ENCODE measurements at places on chromosomes 5 and 9. TPM values are rescaled to one million over a fixed set of nuclear protein-coding genes. Genes with fewer than 3 reads are reported as not detected.

DNA sequence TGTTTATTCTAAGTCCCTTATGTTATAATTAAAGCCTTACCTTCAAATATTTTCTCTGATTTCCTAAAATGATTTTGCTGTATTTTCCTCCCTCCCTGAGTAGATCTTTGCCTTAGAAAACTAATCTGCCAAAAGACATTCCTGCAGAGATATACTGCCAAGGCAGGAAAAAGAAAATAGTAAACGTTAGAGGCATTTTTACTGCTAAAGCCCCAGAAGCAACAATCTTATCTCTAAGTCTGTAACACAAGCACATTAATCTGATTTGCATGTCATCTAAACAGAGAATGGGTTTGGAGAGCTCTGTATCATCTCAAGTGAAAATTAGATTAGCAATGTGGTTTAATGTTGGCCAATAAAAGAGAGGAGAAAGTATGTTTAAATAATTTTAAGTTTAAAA, 847.7 kb downstream of the MAT2B start:
- DNase-seq, result no peak

GRCh38 chr5:10601246-10602030, 37.6 kb downstream of the ANKRD33B start:
- DNase-seq, result peak; percentile 69

The EIF4E1B gene
- not detected for polyA plus RNA-seq

The GLRA1 gene
- polyA plus RNA-seq, result not detected
